ENCODE measurements at places on chromosomes 16 and 17.

- DNase-seq: peak; percentile 33
Measured at GRCh38 chr17:75205793-75206163, 299 bp downstream of the NUP85 start.

GRCh38 chr17:67578142-67578457 is 139.6 kb upstream of the NOL11 start:
- DNase-seq: no peak

DNA sequence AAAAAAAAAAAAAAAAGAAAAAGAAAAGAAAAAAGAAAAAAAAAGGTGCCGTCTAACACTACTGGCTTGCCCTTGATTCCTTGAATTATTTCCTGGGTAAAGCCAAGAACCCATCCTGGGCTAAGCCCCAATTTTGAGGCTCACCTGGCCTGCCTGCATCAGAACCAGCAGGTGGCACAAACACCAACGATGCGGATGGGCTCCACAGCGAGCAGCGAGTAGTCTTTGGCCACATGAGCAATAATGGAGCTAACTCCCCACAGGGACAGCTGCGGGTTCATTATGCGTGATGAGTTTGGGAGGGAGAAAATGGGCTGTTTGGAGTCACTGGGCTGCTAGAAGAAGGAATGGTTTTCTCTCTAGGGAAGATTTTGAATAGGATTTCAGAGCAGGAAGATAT is 91.1 kb downstream of the ASIC2 start:
- no peak for DNase-seq

- peak; percentile 84 for DNase-seq
Measured at GRCh38 chr17:29807520-29808361, 122.3 kb downstream of the SSH2 start.

DNA sequence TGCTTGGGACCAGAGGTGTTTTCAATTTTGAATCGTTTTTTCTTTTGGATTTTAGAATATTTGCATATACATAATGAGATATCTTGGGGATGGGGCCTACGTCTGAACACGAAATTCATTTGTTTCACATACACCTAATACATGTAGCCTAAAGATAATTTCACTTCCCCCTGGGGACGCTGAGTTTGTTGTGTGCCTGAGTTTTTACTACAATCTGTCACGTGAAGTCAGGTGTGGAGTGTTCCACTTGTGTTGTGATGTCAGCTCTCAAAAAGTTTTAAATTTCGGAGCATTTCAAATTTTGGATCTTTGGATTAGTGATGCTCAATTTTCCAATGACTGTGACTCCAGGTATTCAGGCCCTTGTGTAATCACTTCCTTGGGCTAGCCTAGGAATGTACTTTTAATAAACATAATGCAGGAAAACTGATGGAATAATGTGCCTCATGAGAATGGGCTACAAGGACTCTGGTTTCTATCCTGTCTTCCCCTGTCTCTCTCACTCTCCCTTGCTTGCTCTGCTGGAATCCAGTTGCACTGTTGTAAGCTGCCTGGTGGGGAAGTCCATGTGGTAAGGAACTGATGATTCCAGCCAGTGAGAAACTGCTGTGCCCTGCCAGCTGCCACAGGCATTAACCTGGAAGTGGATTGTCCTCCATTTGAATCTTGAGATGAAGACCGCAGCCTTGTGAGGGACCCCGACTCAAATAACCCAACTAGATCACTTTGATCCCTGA is 403.8 kb downstream of the SHISA9 start:
- DNase-seq: no peak

GRCh38 chr16:83482545-83483162 is 325.1 kb upstream of the HSBP1 start:
- DNase-seq: peak; percentile 10

DNA sequence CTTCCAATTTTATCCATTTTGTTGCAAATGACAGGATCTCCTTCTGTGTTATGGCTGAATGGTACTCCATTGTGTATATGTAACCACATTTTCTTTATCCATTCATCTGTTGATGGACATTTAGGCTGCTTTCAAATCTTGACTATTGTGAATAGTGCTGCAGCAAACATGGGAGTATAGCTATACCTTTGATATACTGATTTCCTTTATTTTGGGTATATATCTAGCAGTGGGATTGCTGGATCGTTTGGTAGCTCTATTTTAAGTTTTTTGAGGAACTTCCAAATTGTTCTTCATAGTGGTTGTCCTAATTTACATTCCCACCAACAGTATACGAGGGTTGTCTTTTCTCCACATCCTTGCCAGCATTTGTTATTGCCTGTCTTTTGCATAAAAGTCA is 67.8 kb downstream of the BRIP1 start:
- no peak for DNase-seq

- DNase-seq: peak; percentile 92
Measured at GRCh38 chr17:781805-782731, at the start of the genes GLOD4 and MRM3. Gene GLOD4 (minus strand): TSS chr17:782280. CDS start chr17:782255, 25 bp downstream. Gene MRM3 (plus strand): TSS chr17:782353. CDS start chr17:782379, 26 bp downstream.

GRCh38 chr16:65098916-65099315 is 22.9 kb downstream of the CDH11 start:
- DNase-seq: peak; percentile 42

- DNase-seq: no peak
Measured at GRCh38 chr17:5500247-5500588, 13.9 kb downstream of the MIS12 start.

DNA sequence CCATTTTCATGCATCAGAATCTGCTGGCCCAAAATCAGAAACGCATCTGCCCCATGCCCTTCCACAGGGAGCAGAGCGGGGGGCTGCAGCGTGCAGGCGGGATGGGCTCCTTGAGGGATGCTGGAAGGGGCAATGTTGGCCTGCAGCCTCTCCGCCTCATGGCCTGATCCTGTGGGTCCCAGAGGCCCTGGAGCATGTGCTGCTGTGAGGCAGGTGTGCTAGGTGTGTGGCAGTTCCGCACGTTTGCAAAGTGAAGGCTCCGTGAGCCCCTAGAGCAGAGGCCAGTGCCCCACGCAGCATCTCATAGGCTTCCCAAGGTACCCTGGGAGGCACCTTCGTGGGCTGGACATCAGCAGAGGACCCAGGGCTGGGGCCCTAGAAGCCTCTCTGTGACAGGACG is 36.4 kb upstream of the CDH15 start:
- DNase-seq: no peak

DNA sequence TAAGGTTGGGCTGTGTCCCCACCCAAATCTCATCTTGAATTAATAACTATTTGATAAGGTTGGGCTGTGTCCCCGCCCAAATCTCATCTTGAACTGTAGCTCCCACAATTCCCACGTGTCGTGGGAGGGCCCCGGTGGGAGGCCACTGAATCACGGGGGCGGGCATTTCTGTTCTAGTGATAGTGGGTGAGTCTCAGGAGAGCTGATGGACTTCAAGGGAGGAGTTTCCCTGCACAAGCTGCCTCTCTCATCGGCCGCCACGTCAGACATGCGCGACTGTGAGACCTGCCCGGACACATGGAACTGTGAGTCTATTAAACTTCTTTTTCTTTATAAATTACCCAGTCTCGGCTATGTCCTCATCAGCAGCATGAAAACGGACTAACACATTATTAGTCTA is 44.9 kb upstream of the METRNL start:
- DNase-seq: no peak

- DNase-seq: no peak
Measured at GRCh38 chr17:80918731-80919130, 72.9 kb upstream of the CHMP6 start.

DNA sequence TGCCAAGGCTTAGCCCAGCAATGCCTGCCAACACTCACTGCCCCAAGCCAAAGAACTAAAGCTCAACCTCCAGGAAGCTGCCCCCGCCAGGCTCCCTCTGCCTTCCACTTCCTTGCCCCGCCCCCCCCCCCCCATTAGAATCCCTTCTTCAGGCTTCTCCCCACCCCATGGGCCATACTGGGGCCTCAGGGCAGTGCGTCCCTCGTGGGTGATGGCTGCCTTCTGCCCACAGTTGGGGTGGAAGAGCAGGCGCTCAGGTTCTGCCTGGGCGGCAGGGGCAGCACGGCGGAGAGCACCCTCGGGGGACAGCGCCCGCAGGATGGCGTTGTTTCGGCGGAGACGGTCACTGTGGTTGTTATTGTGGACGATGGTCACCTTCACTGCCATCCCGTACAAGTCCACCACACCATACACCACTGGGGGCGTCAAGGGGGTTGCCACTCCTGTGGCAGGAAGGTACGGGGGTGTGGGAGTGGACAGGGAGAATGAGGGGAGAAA is 4.1 kb downstream of the NEURL4 start:
- DNase-seq: no peak

- peak; percentile 78 for DNase-seq
Measured at GRCh38 chr16:4067262-4068001, 48.8 kb downstream of the ADCY9 start.

DNA sequence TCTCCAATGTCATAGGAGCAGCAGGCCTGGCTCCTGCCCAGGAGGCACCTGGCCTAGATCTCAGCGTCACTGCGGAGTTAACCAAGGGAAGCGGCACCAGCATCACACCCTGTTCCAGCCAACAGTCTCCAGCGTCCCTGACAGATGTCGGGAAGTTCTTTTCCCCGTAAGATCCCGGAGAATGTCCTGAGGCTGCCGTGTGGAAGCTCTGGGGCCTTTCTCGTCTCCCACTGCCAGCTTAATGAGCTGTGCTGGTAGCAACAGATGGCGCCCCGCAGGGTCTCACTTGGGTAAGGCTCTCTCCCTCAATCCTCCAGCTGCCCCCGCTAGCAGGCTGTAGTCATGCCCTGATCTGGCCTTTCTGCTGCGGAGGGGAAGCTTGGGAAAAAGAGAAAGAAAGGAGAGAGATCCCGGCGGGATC is 57.5 kb downstream of the MARCHF10 start:
- no peak for DNase-seq

DNA sequence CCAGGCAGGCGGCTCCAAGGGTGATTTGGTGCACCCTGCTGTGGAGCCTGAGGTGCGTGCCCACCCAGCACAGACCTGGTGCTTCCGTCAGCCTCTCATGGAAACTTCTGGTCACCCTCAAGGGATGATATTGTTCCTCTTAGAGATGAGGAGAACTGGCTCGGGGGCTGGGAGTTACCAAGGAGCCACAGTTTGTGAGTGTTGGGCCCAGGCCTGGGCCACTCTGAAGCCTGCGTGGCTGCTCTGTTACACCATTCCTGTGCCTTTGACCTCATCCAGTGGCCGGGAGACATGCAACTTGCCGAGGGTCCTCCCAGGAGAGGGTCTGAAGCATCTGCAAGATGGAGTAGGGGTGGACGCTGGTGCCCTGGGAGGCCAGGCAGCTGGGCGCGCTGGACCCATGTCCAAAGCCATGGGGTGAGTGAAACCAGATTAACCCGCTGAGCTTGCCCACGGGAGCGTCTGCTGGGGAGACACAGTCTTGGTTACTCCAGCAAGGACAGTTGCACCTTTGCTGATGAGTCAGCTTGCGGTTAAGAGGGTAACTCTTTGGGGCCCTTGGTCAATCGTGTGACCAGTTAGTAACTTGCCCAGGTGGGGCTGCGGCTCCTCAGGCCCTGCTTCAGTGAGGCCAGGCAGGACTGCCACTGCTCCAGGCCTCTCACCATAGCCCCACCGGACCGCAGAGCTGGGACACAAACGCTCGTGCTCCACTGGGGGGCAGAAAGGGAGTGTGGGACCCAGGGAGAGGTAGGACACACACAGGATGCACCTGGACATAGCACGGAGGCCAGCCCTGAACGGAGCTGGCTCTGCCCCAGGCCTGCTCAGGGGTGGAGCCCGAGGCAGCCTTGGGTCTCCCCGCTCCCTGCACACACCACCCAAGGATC is 7.5 kb downstream of the C16orf90 start:
- DNase-seq: no peak
